ENCODE measurements at places on chromosomes 1 and 21. TPM values are rescaled to one million over a fixed set of nuclear protein-coding genes. Genes with fewer than 3 reads are reported as not detected.

BSND gene
- not detected for total RNA-seq

MROH9 gene
- not detected for total RNA-seq

OVAAL gene
- total RNA-seq: not detected

STIL gene
- total RNA-seq: 2.6 TPM

MATN1 gene
- total RNA-seq: 0.33 TPM

RAB25 gene
- not detected for total RNA-seq

TLCD4 gene
- 0.29 TPM for total RNA-seq
